ENCODE measurements at places on chromosomes 2 and 18.

DNA sequence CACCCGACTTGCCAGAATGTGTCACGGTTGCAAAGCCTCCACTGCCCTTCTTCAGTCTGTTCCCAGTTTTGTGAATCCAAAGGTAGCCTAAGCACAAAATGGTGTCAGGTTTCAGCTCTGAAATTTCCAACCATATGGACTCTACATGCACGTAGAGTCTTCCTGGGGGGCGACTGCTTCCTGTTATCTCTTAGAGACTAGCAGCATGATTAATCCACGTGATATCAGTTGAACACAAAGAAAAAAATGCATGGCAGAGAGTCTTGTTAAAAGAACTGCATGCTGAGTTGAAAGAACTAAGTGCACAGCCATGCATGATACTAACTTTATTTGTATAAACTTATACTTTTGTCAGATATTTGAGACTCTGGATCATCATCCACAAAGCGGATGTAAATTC is 404.4 kb downstream of the SOCS6 start:
- no peak for DNase-seq

- DNase-seq, result no peak
Measured at GRCh38 chr18:38751211-38751610, 1185.6 kb upstream of the CELF4 start.

DNA sequence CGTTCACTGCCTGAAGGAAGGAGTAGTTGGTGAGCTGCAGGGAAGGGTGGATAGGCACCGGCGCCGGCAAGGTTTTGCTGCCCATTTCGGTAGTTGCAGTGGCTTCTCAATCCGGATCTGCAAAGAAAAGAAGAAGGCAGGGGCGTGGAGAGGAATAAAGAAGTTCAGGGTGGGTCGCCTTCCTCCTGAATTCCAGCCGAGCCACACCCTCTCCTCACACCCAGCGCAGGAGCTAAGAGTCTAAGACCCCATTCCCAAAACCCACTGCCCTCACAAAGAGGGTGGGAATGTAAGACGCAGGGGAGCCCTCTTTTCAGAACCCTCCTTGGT is 4.7 kb downstream of the OSR1 start:
- DNase-seq, result no peak

GRCh38 chr2:239093952-239094351 is 246.1 kb downstream of the TWIST2 start:
- no peak for DNase-seq

DNA sequence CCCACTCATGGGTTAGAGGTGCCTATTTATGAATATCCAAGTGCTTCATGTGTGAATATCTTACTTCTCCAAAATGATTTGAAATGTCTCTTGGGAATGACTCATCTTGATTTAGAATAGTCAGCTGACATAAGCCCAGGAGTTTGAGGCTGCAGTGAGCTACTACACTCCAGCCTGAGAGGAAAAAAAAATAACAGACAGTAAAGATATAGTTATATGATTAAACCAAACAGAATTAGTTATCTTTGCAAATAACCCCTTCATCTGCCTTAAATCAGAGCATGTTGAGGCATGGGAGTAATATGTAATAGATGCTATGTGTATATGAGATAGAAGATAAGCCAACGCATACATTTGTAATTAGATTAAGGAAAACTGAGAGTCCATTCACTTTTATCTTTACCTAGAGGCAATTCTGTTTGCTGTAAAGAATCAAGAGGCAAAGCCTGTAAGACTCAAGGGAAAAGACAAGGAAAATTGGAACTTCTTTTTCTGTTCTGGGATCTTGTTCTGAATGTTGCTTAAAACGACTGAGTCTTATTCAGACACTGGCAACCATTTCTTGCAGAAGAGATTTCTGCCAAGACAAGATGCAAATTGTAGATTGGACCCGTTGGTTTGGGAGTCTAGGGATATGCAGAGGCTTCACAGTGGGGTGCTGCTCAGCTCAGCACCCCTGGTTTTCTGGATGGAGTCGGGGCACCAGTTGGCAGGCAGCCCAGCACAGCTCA is 104.4 kb downstream of the LIPG start:
- no peak for DNase-seq

GRCh38 chr2:99636144-99637034 is 146.6 kb upstream of the REV1 start:
- no peak for DNase-seq

DNA sequence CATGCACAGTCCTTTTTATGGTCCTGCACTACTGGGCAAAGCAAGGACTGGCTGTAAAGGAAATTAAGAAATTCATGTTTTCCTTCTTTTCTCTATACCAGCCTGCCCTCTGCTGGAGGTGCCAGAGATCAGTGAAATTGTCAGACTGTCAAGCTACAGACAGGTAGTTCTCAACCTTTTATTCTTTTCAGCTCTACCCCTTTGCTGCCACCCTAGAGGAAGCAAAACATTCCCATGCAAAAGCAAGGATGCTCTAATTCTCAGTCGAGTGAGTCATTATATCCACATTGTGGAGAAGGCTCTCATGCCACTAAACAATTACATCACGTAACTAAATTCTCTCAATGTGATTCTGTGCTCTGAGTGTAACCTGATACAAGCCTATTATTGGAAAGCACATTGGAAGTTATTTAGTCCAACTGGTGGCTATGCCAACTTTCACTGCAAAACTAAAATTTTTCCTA is 25.0 kb upstream of the RAPGEF4 start:
- peak; percentile 39 for DNase-seq

DNA sequence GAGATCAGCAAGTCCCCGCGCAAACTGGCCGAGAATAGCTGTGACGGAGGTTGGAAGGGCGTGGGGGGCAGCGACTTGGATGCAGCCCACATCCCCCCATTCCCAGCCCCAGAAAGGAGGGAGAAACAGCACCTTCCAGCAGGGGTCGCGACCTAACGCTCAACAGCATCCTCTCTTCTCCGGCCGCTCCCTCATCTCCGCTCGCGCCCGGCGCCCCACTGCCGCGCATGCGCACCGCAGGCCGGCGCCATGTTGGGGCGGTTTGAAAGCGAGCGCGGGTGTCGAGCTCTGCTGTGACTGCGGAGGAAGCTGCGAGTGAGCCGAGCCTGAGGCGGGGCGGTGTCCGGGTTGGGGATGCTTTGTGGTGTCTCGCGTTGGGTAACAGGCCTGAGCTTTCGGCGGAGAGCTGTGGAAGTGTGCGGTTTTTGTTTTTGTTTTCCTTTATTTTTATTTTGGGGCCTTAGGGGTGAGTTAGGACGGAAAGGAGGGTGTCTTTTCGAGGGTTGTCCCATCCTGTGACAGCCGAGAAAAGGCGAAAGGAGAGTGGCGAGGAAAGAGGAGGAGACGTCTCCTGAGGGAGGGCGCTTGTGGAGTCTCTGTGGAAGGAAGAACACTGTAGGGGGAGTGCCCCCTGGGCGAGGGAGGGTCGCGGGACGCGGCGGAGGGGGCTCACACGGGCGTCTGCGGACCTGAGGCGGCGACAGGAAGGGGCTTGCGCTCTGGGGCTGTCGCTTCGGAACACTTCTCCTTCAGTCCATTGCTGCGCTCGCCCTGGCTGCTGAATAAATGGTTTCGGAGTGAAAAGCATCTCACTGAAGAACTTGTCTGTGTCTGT is at the start of the genes C18orf54 and STARD6:
TSS of gene C18orf54 (plus strand) at position 247 of the 835 bp plus-strand sequence. CDS start 2,667 bp downstream, outside the sequence.
TSS of gene STARD6 (minus strand) at position 199 of the 835 bp plus-strand sequence. CDS start 3,285 bp downstream, outside the sequence.
- peak; percentile 85 for DNase-seq

- no peak for DNase-seq
Measured at GRCh38 chr2:147133286-147133908, 711.4 kb upstream of the ACVR2A start.

- DNase-seq, result no peak
Measured at GRCh38 chr2:99478632-99479031, 11.2 kb downstream of the REV1 start.

DNA sequence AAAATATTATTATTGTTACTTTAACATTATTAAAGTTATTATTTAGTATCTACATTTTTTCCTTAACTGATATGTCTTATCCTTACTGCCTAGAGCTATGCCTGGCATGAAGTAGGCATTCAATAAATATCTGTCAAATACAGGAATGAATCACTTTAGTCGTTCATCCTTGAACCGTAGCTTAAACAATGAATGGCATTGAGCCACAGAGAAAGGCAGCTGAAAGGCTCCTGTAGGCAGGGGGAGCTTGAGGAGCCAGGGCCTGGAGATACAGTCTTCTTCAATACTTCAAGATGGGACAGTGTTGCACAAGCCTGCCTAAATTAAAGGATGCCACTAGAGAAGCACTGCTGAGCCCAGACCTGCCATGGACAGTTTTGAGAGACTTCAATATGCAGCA is 22.5 kb downstream of the CYRIA start:
- DNase-seq, result no peak

- no peak for DNase-seq
Measured at GRCh38 chr18:12287684-12288402, 20.2 kb upstream of the TUBB6 start.

- peak; percentile 37 for DNase-seq
Measured at GRCh38 chr2:25558262-25558661, 115.1 kb downstream of the DTNB start.

- DNase-seq, result no peak
Measured at GRCh38 chr2:15554525-15555218, 6.5 kb downstream of the NBAS start.

- DNase-seq, result no peak
Measured at GRCh38 chr2:127508631-127509034, 17.7 kb downstream of the IWS1 start.

DNA sequence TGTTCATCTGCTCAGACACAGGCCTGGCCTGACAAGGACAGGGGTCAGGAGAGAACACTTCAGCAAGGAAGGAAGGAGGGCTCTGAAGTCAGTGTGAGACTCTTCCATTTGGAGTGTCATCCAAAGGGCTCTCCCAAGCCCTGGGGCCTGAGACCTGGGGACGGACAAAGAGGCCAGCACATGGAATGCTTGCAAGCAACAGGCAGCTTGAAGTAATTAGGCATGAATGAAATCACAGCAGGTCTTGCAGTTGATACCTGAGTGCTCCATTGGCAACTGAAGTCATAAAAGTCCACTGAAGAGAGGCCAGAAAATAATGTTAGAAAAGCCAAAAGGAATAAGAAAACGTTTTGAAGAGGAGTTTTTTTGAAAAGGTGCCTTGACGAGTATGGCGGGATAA is 231.7 kb downstream of the VAPA start:
- no peak for DNase-seq

DNA sequence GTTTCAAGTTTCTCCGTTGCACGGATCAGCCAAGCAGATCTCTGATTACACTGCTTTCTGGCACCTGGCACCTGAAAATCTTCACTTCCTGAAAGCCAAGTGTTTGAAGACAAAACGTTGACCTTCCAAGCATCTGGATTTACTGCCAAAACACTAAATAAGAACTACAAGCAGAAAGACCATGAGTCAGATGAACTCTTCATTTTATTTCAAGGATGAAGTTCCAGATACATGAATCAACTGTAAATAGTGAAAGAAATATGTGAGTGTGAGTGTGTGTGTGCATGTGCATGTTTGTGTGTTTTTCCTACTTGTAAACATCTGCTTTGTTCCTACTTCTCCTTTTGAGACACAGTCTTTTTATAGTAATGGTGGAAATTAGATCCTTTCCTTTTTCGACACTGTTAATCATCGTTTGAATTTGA is 60.0 kb upstream of the DTNA start:
- DNase-seq, result no peak

- no peak for DNase-seq
Measured at GRCh38 chr2:121828281-121828731, 72.9 kb downstream of the TSN start.

- DNase-seq, result no peak
Measured at GRCh38 chr2:233416199-233416598, 61.9 kb downstream of the DGKD start.

DNA sequence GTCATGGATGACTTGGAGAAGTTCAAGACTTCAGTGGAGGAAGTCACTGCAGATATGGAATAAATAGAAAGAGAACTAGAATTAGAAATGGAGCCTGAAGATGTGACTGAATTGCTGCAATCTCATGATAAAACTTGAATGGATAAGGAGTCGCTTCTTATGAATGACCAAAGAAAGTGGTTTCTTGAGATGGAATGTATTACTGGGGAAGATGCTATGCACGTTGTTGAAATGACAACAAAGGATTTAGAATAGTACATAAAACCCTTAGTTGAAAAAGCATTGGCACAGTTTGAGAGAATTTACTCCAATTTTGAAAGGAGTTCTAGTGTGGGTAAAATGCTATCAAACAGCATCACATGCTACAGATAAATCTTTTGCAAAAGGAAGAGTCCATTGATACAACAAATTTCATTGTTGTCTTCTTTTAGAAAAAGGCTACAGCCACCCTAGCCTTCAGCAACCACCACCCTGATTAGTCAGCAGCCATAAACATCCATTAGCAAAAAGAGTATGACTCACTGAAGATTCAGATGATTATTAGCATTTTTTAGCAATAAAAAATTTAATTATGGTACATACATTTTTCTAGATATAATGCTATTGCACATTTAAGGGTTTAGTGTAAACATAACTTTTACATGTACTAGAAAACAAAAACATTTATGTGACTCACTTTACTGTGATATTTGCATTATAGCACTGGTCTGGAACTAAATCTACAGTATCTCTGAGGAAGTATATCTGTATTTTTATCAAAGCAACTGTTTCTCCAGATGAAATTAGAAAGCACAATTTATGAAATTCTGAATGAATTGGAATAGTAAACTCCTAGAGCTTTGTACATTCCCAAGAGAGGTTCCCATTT is 110.5 kb upstream of the TACR1 start:
- DNase-seq, result no peak

DNA sequence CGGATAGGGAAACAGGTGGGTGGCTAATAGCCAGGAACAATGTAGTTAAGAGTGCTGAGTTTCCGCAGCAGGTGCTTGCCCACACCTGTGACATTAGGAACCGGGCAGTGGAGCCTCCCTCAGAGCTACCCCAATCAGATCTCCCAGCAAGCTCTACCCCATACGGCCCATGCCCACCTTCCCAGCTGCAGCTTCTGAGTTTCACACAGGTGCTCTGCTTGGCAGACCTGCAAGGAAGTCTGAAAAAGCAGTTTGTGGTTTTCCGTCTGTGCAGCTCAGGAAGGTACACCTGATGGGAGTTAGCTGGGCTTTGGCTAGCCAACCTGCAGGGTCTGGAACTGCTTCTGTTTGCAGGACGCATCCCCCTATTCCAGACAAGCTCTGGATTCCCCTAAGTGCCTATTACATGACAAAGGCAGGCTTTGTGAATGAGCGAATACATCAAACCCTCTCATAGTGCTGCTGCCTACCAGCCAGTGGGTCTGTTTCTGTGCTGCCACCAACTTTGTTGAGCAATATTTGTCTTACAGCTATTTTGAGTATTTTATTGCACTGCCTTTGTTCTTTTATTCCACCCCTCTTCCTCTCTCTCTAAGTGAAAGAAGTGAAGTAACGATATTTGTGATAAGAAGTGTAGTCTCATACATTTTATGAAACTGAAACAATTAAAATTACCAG is 24.7 kb upstream of the CEP68 start:
- no peak for DNase-seq

GRCh38 chr18:42064109-42064508 is 109.1 kb downstream of the PIK3C3 start:
- DNase-seq, result no peak

GRCh38 chr2:239539776-239540100 is 138.9 kb upstream of the HDAC4 start:
- no peak for DNase-seq
